ENCODE measurements at places on chromosomes 6 and 20. TPM values are rescaled to one million over a fixed set of nuclear protein-coding genes. Genes with fewer than 3 reads are reported as not detected.
A peak's percentile ranks its signal among the peaks of the same experiment; 100 is the strongest.

GRCh38 chr20:62830251-62830650 is 13.4 kb downstream of the COL9A3 start:
- DNase-seq = no peak

DNA sequence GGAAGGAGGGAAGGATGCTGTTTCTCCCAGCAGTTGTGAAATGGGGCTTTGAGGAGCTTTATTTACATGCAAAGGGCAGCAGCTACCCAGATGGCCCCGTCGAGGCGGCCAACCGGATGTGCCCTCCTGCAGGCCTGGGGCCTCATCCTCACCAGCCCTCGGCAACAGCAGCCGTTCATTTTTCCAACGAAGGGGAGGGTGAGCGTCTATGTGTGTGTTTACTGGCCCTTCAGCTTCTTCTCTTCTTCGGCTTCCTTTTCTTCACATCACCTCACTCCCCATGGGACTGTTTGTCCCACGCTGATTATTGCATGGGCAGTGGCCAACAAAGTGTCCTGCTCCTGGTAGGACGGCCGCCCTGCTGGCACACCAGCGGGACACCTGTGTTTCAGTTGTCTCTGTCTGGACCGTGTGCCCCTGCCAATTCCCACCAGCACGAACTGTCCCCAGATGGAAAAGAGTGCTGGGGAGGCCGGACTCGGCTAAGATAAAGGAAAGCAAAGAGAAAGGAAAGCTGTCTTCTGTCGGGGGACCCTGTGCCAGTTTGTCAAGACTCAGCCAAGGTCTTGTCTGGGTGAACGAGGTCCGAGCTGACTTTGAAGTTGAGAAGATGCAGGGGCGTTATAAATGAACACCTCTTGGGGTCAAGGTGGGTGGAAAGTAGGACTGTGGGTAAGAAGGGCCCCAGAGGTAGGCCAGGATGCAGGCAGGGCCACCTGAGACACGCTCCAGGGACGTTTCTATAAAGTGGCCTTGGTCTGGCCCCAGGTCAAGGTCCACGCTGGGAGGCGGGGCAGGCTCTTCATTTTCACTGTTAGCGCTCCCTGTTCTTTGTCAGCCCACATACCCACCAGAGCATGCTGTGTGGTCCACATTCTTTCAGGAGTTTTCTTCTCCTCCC is 57.0 kb downstream of the FAM50B start:
- no peak for DNase-seq

GRCh38 chr6:99119109-99120031 is 171.6 kb upstream of the FBXL4 start:
- peak; percentile 62 for DNase-seq

GRCh38 chr6:30818391-30818841 is 65.9 kb upstream of the DDR1 start:
- peak; percentile 91 for DNase-seq

DNA sequence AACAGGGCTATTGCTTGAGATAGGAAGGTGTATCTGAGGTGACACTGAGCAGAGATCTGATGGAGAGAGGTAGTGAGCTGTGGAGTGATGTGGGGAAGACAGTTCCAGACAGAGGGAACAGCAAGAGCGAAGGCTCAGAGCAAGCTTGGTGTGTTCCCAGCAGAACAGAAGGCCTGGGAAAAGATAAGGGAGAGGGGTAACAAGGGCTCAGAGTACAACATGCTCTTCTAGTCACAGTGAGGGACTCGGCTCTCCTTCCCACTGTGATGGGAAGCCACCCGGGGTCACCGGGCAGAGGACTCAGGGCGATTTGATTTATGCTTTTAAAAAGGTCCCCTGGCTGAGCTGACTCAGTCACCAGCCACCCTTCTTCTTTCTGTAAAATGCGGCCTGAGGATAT is 33.7 kb downstream of the CAP2 start:
- no peak for DNase-seq

- DNase-seq = no peak
Measured at GRCh38 chr20:56676001-56676400, 46.9 kb downstream of the TFAP2C start.

DNA sequence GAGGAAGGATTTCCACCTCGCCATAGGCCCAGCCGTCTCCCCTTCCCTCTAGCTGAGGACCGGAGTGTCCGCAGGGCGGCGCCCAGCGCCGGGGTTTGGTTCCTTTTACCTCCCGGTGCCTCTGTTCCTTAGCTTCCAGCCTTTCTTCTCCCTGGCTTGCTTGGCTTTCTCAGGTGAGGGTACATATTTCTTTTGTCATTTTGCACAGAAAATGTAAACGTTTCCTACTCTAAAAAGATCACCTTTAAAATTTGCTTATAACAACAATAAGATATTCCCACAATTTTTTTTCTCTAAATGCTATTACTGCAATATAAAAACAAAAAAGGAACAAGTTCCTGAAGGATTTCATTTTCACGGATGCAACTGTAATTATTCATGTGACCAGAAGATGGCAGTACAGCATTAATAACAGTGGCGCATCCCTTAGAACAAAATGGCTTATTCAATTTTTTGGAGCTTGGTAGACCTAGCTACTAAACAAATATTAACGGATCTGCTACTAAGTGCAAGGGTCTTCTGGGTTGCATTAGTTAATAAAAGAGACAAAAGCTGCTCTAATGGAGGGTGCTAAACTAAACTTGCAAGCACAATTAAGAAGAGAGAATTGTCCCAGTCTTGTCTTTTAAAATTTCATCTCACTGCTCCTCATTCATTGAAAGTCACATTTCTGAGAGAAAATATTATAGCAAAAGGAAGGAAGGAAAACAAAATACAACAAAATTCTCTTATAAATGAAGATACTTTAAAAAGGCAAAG is 172.9 kb downstream of the ADGRG6 start:
- peak; percentile 65 for DNase-seq

SLC17A3 gene
- not detected for polyA plus RNA-seq

DNA sequence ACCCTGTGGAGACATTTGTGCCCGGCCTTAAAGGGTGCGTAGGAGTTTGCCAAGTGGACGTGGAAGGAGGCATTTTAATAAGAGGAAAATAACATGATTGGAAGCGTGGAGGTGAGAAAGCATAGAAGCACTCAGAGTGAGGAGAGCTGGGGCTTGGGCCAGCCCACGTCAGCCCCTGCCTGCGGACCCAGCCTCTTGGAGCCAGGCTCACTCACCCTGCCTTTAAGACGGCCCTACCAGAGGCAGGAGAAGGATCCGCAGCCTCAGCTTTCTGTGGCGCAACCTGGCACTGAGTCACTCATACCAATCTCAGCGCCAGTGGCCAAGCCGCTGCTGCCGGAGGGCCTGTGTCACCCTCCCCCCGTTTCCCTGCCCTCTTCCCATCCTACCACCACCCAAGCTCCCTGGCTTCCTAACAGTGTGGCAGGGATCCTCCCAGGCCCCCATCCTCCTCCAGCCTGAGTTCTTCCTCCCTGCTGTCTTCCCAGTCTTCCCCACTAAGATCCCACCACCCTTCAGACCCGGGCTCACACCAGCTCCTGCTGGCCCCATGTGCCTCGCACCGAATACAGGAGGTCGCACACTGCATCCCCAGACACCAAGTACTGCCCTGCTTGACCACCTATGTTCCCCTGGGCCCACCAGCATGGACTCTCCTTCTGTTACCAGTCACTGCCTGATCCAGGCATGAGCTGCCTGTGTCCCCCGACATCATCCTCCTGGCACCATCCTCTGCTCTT is 285.2 kb downstream of the UST start:
- peak; percentile 88 for DNase-seq

DEF6 gene
- 1.3 TPM for polyA plus RNA-seq

RHAG gene
- not detected for polyA plus RNA-seq

- DNase-seq = peak; percentile 82
Measured at GRCh38 chr6:45421709-45422502, 44.2 kb upstream of the SUPT3H start.

ANKEF1 gene
- polyA plus RNA-seq = 0.06 TPM

GRCh38 chr20:38167851-38168760 is 3.0 kb upstream of the TGM2 start:
- DNase-seq = peak; percentile 89

DNA sequence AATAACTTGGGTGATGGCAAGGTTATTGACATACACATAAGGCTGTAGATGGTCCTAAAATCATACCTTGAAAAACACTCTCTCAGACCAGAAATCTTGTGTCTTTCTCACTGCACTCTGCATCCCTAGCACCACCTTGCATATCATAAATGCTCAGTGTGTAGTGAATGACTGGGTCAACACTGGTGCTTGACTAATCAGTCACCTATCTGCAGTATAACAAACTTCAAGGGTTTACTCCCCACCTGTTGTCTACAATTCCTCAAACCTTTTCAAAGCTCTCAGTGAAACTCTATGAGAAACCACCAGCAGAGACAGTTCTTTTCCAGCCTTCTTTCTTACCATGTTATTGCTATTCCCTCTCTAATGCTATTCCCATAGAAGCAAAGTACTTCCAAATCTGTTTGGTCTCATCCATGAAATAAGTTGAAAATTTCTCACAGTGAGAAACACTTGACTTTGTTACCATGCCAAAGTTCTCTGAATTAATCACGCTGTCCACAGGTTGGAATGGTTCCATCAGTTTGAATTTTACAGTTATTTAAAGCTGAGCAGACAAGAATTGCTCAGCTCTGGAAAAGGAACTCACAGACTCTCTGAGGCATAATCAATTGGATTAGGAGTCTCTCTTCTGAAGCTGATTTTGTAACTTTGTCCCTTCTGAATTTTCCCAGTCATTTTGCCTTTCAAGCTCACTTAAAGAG is 104.8 kb upstream of the EYA4 start:
- no peak for DNase-seq

SNAP25 gene
- 0.09 TPM for polyA plus RNA-seq

Measured in GM23248 (cell line).